ENCODE measurements at places on chromosomes 12 and 14.
A peak's percentile ranks its signal among the peaks of the same experiment; 100 is the strongest.

DNA sequence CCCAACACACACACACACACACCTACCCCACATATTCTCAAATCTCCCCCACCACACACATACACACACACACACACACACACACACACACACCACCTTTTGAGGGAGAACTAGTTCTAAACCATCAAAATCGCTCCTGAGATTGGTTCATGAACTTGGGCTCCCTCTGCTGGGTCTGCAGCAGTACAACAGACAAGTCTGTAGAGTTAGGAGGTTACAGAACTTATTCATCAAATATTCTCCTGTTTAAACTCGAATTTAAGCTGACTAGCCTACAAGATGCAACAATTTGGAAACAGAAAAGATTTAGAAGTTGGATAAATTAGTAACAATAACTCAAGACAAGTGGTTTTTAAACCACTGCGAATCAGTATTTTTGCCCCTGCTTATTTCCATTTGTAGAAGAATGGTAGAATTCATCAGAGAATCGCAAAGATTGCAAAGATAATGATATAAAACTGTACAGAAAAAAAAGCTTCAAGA lies 136.4 kb upstream of the USP15 start:
- DNase-seq = peak; percentile 85

DNA sequence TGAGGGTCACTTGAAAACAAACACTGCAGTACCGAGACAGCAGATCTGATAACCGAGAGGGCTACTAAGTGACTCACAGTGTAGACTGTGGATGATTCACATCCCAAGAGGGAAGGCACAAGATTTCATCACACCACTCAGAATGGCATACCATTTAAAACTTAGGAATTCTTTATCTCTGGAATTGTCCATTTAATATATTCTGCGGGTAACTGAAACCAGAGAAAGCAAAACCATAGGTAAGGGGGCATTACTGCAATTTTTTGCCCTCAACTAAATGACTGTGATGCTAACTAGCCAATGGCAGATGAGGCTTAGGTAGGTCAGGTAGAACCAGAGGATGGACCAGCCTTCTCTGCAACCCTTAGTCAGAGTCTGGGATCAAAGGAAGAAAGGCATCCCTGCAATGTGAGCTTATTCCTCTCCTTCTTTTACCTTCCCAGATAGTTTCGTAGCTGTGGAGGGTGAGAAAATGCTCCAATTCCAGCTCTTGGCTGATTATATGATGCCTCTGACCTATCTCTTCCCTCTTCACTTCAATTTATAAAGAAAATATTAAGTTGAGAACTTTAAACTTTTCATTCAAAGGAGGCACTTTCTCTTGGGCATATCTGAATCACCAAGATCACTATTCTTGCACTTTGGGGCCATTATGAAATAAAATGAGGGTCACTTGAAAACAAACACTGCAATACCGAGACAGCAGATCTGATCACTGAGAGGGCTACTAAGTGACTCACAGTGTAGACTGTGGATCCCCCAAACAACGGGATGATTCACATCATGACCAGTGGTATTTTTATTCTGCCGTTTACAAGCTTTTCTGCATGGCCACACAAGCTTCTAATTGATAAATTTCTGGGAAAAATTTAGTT lies 6.8 kb downstream of the ART4 start:
- peak; percentile 16 for DNase-seq

DNA sequence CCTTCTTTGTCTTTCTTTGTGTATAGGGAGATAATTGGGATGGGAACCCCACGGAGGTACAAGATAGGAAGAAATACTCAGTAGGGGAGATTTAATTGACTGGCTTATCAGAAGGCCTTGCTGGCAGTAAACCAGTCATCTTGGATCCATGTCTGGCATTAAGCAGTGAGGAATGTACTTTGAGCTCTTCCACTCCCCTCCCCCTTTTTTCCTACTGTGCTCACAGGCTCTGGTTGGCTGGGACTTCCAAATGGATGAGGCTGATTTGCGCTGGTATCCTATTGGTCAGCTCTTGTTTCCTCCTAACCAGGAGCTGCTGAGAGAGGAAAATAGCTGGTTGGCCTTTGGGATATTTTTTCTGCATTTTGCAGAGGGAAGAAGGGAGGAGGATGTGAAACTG lies 24.7 kb downstream of the NGDN start:
- no peak for DNase-seq

GRCh38 chr12:109020796-109021380 lies at the start of gene SVOP:
TSS of gene SVOP (minus strand) at chr12:109021068. CDS start at chr12:109020868, 200 bp downstream.
- peak; percentile 87 for DNase-seq

- DNase-seq = no peak
Measured at GRCh38 chr14:32913725-32914124, 25.0 kb upstream of the NPAS3 start.

GRCh38 chr14:50835280-50835679 lies 4.3 kb upstream of the NIN start:
- peak; percentile 45 for DNase-seq

- peak; percentile 20 for DNase-seq
Measured at GRCh38 chr12:12784911-12785814, at the start of gene APOLD1. TSS of gene APOLD1 (plus strand) at chr12:12785659. CDS start at chr12:12785692, 33 bp downstream.

- no peak for DNase-seq
Measured at GRCh38 chr12:29738365-29738764, 45.4 kb downstream of the TMTC1 start.

DNA sequence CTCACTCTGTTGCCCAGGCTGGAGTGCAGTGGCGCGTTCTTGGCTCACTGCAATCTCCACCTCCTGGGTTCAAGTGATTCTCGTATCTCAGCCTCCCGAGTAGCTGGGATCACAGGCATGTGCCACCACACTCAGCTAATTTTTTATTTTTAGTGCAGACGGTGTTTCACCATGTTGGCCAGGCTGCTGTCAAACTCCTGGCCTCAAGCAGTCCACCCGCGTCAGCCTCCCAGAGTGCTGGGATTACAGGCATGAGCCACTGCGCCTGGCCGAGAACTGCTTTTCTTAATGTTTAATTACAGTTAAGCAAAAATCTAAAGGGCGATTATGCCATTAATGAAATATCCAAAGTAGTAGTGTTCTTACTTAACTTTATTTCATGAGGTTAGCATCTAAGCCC lies 13.6 kb downstream of the YARS2 start:
- DNase-seq = no peak

- no peak for DNase-seq
Measured at GRCh38 chr12:119204131-119204530, 25.4 kb downstream of the HSPB8 start.

GRCh38 chr14:75426332-75427125 lies 1.3 kb upstream of the JDP2 start:
- DNase-seq = no peak

DNA sequence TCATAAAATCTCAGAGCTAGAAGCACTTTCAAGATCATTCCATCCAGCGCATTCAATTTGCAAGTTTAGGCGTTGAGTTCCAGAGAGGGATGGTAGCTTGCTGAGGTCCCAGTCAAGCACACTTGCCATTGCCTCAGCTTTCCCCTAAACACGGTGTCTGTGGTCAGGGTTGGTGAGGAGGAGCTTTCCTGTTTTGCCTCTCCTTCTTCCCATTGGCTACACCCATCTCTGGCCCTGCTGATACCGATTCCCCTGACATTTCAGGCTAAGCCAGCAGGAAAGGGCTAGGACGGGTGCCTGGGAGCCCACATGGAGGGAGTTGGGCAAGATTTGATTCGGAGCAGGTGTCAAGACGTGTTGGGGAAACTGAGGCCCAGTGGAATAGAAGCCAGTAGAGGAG lies 9.1 kb downstream of the NFATC4 start:
- DNase-seq = peak; percentile 67

GRCh38 chr12:105233041-105233905 lies 2.7 kb downstream of the APPL2 start:
- DNase-seq = no peak

GRCh38 chr12:102728506-102729242 lies 188.4 kb downstream of the PAH start:
- DNase-seq = no peak

GRCh38 chr14:47526591-47527244 lies 148.7 kb downstream of the MDGA2 start:
- DNase-seq = no peak

Data from hematopoietic multipotent progenitor cell treated with erythropoietin and hydrocortisone succinate and interleukin-3 and kit ligand, for 4 days (in vitro differentiated cells).